ENCODE measurements at places on chromosomes 13 and 19.
A peak's percentile ranks its signal among the peaks of the same experiment; 100 is the strongest.

- peaks cover 3% of the 10 kb centered on the region for H3K4me1 ChIP-seq
- no peak overlapping the region for H3K4me3 ChIP-seq
- H3K36me3 ChIP-seq, result peaks cover 26% of the 10 kb centered on the region
- peak overlapping the region; percentile 22 for H3K27ac ChIP-seq
Observed at GRCh38 chr19:10694706-10695307, 6.4 kb upstream of the QTRT1 start.

DNA sequence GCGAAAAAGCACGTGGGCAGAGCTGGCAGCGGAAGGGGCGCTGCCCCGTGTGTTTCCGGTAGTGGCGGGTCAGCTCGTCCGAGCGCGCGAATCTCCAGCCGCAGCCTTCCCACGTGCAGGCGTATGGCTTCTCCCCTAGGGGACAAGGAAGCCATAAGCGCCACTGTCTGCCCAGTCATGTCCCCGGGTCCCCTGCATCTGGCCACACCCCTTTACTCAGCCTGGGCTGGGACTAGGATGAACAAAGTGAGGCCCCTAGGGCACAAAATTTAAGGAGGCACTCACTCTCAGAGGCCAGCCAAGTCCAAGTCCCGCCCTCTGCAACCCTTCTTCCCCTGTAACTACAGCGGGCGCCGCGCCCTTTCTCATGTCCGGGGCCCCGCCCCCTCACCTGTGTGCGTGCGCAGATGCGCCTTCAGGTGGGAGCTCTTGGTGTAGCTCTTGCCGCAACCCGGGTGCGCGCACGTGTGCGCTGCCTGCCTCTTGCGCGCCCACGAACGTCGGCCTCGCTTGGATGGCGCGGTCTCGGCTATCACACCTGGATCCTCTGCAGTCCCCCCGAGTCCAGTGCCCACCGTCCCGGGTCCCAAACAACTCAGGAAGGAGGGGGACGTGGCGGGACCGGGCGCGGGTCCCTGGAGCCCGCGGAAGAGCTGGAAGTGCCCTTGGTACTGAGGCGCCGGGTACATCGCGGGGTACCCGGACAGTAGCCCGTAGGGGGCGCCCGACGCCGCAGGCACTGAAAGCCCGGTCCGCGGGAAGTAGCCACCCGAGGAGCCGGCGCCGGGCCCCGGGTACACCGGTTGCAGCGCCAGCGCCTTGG is 1.9 kb downstream of the KLF1 start:
- DNase-seq, result no peak
- H3K36me3 ChIP-seq, result no peaks in the 10 kb centered on the region
- H3K4me1 ChIP-seq, result peaks cover 5% of the 10 kb centered on the region
- no peak overlapping the region for H3K27ac ChIP-seq
- no peak overlapping the region for H3K4me3 ChIP-seq

DNA sequence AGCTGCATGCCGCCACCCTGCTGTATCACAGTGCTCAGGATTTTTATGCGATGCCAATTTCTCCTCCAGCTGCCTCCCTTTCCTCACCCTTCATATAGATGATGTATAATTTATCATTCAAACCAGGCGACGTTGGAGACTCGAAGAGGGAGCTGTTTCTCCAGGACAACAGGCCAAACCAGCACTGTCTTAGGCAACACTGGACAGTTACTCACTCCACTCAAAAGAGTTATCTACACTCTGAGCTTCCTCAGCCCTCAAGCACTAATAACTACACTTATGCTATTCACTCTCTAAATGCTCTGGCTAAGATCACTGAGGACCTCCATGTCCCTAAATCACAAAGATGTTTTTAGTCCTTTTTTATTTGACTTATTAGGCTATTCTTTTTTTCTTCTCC is 87.3 kb upstream of the RFC3 start:
- no peak for DNase-seq
- no peaks in the 10 kb centered on the region for H3K27me3 ChIP-seq

- no peak overlapping the region for H3K27ac ChIP-seq
- no peaks in the 10 kb centered on the region for H3K27me3 ChIP-seq
- DNase-seq, result no peak
- no peaks in the 10 kb centered on the region for H3K36me3 ChIP-seq
Observed at GRCh38 chr19:789701-790060, 7.6 kb upstream of the PTBP1 start.

GRCh38 chr19:22608441-22608840 is 25.7 kb upstream of the ZNF492 start:
- no peaks in the 10 kb centered on the region for H3K4me1 ChIP-seq
- DNase-seq, result no peak
- no peaks in the 10 kb centered on the region for H3K27me3 ChIP-seq
- no peaks in the 10 kb centered on the region for H3K36me3 ChIP-seq
- H3K27ac ChIP-seq, result no peak overlapping the region

- H3K36me3 ChIP-seq, result no peaks in the 10 kb centered on the region
- peak overlapping the region; percentile 53 for H3K4me3 ChIP-seq
- H3K4me1 ChIP-seq, result peaks cover 32% of the 10 kb centered on the region
- no peak for DNase-seq
- H3K27me3 ChIP-seq, result no peaks in the 10 kb centered on the region
Observed at GRCh38 chr19:45153339-45154063, 7.3 kb downstream of the NKPD1 start.

- H3K27ac ChIP-seq, result no peak overlapping the region
- H3K36me3 ChIP-seq, result no peaks in the 10 kb centered on the region
- H3K27me3 ChIP-seq, result no peaks in the 10 kb centered on the region
- no peak overlapping the region for H3K4me3 ChIP-seq
- no peaks in the 10 kb centered on the region for H3K4me1 ChIP-seq
- DNase-seq, result no peak
Observed at GRCh38 chr19:19262190-19263057, 10.7 kb downstream of the TM6SF2 start.

DNA sequence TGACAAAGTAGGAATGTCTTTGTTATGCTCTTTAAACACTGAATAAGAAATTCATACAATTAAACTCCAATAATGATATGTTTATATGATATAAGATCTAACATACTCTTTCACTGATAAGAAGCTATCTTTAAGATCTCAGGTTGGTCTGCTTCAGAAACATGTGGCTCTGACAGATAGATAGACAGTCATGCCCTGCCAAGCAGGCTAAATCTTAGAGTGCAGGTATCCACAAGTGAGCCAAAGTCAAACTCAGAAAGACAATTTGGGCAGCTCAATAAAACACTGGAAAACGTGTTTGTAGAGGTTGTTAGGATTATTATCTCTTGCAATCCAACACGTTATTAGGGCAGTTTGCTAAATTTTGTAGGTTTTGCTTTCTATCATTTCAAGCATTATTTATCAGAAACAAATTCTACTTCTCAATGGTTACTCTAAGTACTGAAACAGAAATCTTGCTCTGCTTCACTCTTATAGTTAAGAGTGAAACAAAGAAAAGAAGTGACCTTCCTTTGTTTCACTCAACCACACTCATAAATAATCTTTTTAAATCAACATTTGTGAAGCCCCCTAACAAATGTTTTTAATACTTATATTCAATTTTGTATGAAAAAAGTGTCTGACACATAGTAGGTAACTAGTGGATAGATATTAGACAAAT is 1255.6 kb downstream of the DIAPH3 start:
- H3K27ac ChIP-seq, result no peak overlapping the region
- no peak overlapping the region for H3K4me3 ChIP-seq
- no peaks in the 10 kb centered on the region for H3K36me3 ChIP-seq
- DNase-seq, result no peak
- no peaks in the 10 kb centered on the region for H3K4me1 ChIP-seq

GRCh38 chr13:38624822-38625221 is 62.1 kb upstream of the FREM2 start:
- DNase-seq, result no peak
- no peaks in the 10 kb centered on the region for H3K27me3 ChIP-seq
- H3K4me3 ChIP-seq, result no peak overlapping the region
- no peaks in the 10 kb centered on the region for H3K4me1 ChIP-seq

DNA sequence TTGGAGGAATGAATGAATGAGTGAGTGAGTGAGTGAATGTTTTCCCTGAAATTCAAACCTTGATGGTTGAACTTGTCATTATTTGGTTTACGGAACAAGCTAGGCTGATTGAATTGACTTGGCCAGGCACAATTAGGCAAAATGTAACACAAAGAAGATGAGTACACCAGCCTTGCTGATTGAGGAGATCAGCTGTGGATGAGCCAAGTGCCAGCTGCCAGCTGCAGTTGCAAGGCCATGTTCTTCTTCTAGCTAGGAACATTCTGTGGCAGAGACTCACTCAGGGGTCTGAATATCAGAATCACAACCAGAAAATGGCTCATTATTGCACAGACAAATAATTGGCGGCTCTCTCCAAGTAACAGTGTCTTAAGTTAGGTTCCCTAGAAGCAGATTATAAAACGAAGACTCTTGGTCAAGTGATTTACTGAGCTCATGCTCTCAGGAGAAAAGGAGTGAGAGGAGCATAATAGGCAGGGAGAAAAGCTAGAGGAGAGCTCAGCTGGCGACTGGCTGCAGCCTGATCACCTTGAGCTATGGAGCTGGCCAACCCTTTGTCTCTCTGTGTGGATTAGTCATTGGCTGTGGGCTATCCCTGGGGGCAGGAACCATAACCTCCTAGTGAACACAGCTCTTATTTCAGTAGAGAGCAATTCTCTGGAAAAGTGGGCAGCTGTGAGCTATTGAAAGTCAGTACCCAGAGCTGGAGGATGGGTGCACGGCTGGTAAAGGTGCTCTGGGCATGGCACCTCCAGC is 225.3 kb upstream of the SERP2 start:
- H3K27ac ChIP-seq, result no peak overlapping the region
- peaks cover 5% of the 10 kb centered on the region for H3K4me1 ChIP-seq
- no peak for DNase-seq

- no peaks in the 10 kb centered on the region for H3K27me3 ChIP-seq
- H3K4me3 ChIP-seq, result no peak overlapping the region
- no peaks in the 10 kb centered on the region for H3K36me3 ChIP-seq
- no peak overlapping the region for H3K27ac ChIP-seq
Observed at GRCh38 chr19:40561947-40562346, 14.7 kb upstream of the SHKBP1 start.

DNA sequence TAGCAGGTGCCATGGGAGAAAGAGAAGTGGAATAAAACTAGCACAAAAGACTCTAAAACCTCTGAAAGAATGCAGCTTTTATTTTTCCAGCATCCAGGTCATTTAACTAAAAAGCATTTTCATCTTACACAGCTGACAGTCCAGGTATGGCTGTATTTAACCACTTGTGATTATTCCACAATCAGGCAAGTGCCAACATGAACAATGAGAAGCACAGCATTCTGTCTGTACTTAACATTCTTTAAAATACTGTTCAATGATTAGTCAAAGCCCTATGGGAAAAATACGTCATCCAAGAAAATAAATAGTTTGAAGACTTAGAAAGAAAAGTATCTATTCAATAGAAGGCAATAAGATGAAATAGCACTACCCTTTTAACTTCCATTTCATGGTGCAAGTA is 246.9 kb downstream of the LIG4 start:
- no peak overlapping the region for H3K27ac ChIP-seq
- H3K36me3 ChIP-seq, result no peaks in the 10 kb centered on the region
- no peak for DNase-seq
- no peak overlapping the region for H3K4me3 ChIP-seq

GRCh38 chr13:30020726-30021312 is 170.4 kb upstream of the UBL3 start:
- H3K27ac ChIP-seq, result no peak overlapping the region
- no peaks in the 10 kb centered on the region for H3K4me1 ChIP-seq
- H3K36me3 ChIP-seq, result no peaks in the 10 kb centered on the region
- DNase-seq, result no peak

DNA sequence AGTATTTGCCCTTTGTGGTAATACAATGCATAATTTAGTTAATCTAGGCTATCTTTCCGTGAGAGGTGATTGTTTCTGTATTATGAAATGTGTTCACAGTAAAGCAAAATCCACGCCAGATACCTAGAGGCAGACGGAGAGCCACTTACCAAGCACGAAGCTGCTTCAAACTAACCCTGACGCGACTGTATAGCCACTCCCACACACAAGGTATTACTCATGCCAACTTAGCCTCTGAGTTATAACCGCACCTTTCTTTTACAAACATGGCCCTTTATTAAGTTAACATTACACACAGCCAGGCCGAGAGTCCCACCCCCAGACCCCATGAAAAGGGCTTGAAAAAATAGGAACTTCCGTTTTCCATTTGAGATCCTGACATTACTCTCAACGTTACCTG is 185.7 kb downstream of the ABCC4 start:
- H3K4me1 ChIP-seq, result no peaks in the 10 kb centered on the region
- H3K27me3 ChIP-seq, result no peaks in the 10 kb centered on the region
- H3K36me3 ChIP-seq, result no peaks in the 10 kb centered on the region

DNA sequence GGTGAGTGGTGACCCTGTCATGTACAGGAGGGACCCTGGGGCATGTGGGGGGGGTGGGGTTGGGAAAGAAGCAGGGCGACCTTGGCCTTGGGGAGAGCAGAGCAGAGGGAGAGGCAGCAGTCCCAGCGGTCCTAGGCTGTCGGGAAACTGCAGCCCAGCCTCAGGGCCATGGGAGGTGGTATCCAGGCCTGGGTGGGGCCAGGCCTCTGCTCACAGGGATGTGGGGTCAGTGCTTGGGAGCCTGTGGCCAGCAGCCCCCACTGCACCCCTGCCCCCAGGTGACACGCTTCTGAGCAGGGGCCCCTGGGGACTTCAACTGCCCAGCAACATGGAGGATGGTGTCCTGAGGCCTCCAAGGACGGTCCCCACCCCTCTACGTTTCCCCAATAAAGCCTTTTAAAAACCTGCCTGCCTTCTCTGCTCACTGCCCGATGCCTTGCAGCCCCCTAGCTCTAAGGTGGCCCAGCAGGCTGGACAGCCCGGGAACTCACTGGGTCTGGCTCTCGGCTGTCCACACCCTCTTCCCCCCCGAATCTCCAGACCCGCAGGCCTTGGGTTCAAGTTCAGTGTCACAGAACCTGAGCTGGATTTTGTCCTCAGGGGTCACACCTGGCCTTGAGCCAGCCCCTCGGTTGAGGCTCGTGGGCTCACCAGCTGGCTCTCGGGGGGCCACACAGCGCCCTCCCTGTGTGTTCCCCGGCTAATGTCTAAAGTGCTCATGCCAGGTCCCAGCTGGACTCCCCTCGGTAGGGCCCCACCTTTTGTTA is 6.9 kb downstream of the PNKP start:
- no peaks in the 10 kb centered on the region for H3K27me3 ChIP-seq
- DNase-seq, result no peak
- H3K27ac ChIP-seq, result peak overlapping the region; percentile 40
- no peak overlapping the region for H3K4me3 ChIP-seq

- H3K27ac ChIP-seq, result no peak overlapping the region
- no peak overlapping the region for H3K4me3 ChIP-seq
- DNase-seq, result no peak
- H3K27me3 ChIP-seq, result no peaks in the 10 kb centered on the region
- H3K4me1 ChIP-seq, result no peaks in the 10 kb centered on the region
- no peaks in the 10 kb centered on the region for H3K36me3 ChIP-seq
Observed at GRCh38 chr13:73984201-73984600, 150.0 kb downstream of the KLF12 start.

GRCh38 chr13:40315416-40316064 is 350.9 kb downstream of the FOXO1 start:
- DNase-seq, result no peak
- no peaks in the 10 kb centered on the region for H3K27me3 ChIP-seq
- no peak overlapping the region for H3K27ac ChIP-seq
- no peaks in the 10 kb centered on the region for H3K36me3 ChIP-seq
- H3K4me1 ChIP-seq, result no peaks in the 10 kb centered on the region
- no peak overlapping the region for H3K4me3 ChIP-seq

- H3K27me3 ChIP-seq, result no peaks in the 10 kb centered on the region
- H3K36me3 ChIP-seq, result peaks cover 40% of the 10 kb centered on the region
- H3K4me3 ChIP-seq, result no peak overlapping the region
- H3K4me1 ChIP-seq, result no peaks in the 10 kb centered on the region
- no peak overlapping the region for H3K27ac ChIP-seq
Observed at GRCh38 chr19:17565611-17566010, 10.2 kb downstream of the COLGALT1 start.
